ENCODE measurements at places on chromosomes 5 and 9.

- no peak for DNase-seq
Measured at GRCh38 chr9:8381601-8382000, 582.0 kb upstream of the DMAC1 start.

DNA sequence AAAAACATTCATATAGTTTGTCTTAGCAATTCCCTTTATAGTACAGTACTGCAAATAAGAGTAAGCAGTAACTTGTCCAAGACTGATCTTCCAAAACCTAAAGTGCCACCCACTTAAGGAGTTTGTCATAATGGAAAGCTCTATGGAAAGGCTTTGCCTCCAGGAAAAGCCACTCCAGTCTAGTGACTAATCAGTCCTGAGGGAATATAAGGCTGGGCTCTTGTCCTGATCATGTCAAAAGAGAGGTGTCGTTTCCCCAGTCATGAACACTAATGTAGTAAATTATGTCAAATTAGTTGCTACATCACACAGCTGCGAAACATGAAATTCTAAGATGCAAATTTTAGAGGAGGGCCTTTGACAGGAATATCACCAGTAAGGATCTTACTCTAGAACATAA lies 271.6 kb downstream of the GABRB2 start:
- no peak for DNase-seq

GRCh38 chr9:17906176-17906840 lies 327.4 kb downstream of the SH3GL2 start:
- DNase-seq = no peak

- DNase-seq = no peak
Measured at GRCh38 chr5:116343961-116344360, 230.7 kb downstream of the SEMA6A start.

- no peak for DNase-seq
Measured at GRCh38 chr5:81519217-81519905, 125.4 kb upstream of the ACOT12 start.

DNA sequence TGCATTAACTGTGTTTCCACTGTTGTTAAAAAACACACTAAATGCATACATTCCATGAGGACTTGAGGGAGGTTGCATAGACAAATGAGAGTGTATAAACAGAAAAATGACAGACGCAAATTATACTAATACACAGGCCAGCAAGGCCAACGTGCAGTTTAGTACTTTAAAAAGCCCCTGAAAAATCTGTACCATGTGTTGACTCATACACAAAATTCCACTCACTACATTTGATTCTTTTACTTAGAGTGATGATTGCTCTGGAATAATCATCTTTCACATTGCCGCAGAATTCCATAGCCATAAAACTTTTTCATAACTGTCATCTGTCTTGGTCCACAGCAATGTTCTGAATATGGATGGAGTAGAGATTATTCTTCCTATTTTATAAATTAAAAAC lies 215.7 kb downstream of the FAM114A2 start:
- DNase-seq = no peak

GRCh38 chr9:34520096-34520495 lies 2.7 kb downstream of the ENHO start:
- DNase-seq = no peak

GRCh38 chr5:157978061-157978460 lies 119.1 kb upstream of the CLINT1 start:
- no peak for DNase-seq

DNA sequence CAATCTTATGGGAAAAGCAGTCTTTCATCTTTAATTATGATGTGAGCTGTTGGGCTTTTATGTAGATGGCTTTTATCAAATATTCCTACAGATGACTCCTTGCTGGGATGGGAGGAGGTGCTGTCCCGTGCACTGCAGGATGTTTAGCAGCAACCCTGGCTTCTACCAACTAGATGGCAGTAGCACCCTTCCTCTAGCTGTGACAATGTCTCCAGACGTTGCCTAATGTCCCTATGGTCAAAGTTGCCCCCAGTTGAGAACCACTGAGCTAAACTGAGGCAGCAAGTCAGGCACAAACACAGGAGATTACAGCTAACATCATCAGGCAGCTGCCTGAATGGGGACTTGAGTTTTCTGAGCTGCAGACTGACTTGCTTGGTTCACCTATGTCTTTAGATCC lies 401.9 kb upstream of the PDE4D start:
- no peak for DNase-seq

GRCh38 chr5:19880458-19880857 lies 107.5 kb downstream of the CDH18 start:
- no peak for DNase-seq

DNA sequence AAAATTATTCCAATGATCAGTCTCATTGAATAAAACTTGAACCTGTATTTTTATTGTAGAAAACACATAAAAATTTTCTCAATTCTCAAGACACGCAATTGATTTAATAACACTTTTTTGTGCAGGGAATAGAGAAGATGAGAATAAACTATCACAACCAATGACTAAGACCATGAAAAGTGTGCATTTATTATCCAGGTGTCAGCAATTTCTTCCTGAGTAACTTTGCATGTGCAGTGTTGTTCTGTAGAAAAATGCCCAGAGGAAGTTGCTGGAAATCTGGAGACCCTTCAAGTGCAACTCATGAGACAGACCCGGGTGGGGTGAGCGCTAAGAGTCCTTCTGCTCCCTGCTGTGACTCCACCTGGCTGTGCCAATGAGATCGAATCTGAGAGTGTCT lies 405.7 kb downstream of the SEMA5A start:
- no peak for DNase-seq

DNA sequence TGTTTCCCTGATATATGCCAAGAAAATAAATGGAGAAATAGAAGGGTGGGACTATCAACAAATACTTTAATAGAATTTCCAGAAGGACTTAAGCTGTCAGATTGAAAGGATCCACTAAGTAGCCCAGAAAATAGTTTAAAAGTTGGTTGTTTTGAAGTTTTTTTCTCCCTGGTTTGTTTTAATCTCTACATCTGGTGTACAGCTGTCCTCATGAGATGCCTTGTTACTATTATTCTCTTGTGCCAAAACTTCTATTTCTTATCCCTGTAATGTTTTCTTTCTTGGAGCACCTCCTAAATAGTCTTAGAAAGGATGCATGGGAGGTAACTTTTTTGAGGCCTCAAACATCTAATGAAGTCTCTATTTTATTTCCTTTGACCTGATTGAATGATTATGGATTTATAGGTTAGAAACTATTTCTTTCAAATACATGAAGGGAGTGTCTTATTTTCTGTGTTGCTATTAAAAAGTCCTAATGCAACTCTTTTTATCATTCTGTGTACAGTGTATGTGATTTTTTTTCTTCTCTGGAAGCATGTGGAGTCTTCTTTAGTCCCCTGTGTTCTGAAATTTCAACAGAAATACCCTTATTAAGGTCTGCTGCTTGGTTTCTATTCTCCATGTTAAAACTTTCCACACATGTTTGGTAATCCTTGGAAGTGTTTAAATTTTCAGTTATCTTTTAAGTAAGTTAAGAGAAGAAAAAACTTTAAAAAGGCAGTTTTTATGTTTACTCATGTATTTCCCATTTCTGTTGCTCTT lies 140.0 kb upstream of the CDKN2B start:
- DNase-seq = no peak

DNA sequence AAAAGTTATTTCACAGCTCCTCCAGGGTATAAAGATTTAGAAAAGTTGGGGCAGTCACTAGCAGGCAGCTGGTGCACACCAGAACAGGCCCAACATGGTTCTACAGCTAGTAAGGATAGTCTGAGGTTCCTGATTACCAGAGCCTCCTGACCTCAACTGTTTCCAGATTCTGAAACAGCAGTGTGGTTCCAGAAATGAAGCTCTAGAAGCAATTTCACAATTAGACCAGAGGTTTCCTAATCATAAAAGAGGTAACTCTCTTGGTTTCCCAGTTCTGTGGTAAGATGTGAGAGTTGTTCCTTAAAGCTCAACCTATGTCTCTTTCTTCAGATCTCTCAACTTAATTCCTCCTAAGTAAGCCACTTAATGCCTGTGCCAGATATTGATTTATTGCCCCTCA lies 11.9 kb downstream of the AGTPBP1 start:
- DNase-seq = no peak

DNA sequence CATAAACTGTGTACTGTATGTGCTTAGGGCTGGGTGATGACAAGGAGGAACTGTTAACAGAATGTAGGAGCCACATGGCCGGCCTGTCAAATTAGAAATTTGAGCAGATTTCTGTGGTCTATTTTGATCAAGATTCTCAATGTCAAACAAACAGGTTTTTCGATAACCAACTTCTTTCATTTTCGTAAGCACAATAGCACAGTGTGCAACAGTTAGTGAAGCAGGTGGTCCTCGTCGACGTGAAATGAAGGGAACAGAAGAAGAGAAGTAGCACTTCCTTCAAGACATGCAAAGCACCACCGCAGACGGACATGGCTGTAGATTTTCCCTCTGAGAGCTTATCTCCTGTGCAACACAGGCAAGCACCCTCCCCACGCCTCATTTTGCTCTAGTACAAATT lies 252.1 kb downstream of the CRB2 start:
- no peak for DNase-seq

- no peak for DNase-seq
Measured at GRCh38 chr9:6889868-6890267, 132.1 kb downstream of the KDM4C start.

- DNase-seq = no peak
Measured at GRCh38 chr9:101536351-101536750, 2.7 kb downstream of the RNF20 start.

GRCh38 chr5:151089726-151090125 lies 8.9 kb upstream of the TNIP1 start:
- no peak for DNase-seq

DNA sequence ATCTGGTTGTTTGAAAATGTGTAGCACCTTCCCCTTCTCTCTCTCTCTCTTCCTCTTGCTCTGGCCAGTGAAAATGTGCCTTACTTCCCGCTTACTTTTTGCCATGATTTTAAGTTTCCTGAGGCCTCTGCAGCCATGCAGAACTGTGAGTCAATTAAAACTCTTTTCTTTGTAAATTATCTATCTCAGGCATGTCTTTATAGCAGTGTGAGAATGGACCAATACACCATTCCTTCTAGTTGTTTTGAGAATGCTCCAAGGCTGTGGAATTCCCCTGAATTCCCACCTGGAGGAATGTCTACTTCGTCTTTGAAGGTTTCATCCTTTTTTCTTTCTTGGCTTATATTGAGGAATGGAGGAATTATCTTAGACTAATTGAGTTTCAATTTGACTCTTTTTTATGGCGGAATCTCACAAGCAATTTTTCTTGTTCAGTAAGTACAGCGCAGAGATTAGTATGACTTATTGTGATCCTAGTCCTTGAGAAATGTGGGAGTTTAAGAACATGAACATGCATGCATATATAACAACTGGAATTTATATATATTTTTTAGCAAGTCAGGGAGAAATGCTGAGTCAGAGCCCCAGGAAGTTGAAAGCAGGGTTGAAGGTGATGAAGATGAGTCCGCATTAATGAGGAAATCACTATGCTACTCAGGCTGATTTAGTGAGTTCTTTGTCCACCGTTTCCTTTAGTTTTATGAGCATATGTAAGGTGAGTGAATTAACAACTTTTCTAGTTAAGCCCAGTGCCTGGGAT lies 488.1 kb upstream of the ADAMTS16 start:
- no peak for DNase-seq

DNA sequence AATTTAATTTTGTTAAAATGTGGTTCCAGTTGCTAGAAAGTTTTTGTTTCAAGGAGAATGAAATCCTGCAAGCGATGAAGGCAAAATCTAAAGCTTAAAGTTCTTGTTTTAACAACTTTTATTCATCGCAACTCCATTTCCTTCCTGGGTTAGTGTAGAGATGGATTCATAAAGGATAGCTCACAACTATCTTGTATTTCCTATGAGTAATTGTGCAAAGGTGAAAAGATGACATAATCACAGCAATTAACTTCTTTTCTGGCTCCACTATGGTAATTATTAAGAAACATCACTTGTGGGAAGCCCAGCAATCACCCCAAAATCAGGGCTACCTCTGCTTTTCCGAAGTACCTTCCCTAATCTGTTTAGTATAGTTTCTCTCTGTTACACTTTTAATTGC lies 80.8 kb upstream of the SEMA6A start:
- no peak for DNase-seq

GRCh38 chr9:101427358-101427757 lies 8.2 kb downstream of the ALDOB start:
- no peak for DNase-seq

DNA sequence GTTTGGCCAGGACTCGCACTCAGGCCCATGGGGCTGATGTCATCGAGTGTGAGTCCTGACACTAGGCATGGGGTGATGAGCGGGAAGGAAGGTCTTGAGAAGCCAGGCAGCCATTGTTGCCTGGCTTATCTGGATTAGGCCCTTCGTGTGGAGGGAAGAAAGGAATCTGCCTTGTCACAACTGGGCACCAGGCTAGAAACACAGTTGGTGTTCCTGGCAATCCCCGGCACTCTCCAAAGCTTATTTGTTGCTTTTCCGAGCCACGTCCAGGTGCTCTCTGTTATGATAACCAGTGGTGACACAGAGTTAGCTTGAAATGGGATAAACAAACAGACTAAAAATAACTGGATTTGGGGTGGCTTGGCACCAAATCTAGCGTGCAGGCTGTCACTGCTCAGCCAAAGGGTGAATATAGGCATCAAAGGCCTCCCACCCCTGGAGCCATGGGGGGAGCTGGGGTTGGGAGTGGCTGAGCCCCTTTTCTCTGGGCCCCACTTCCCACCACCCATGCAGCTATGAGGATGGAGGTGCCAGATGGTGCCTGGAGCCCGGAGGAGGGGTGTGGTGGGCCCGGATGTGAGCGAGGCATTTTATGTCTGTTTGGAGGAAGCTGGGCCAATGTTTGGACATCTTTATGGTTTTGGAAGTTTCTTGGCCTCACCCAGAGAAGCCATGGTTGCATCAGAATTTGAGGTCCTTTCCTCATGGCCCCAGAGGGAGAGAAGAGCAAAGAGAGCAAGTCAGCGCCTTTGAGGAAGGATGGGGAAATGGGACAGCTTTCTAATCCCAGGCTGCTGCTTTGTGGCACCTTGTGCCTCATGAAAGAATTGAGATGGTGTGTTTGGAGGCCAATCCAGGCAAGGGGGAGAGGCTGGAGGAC lies 98.0 kb upstream of the PITX1 start:
- no peak for DNase-seq

DNA sequence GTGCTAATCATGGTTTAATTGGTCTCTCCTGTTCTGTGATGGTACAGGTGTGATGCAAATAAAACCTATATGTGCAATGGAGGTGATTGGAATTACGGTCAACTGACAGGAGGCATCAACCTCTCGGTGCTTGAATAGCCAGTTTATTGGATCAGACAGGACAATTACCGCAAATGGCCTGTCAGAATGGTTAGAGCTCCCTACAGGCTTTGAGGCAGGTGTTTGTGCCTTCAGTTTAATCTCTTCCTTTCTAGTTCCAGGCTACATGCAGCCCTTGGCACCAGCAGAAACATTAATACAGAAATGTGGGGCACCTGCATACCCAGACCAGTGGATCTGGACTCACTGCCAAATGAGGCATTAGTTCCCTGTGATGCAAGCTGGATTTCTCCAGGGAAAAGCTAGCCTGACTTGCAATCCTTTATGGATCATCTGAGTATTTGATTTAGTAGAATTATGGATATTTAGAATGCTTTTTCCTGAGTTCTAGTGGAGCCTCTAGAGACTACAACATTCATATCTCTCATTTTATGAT lies 128.6 kb downstream of the MAT2B start:
- no peak for DNase-seq

GRCh38 chr5:58970766-58971165 lies 387.9 kb downstream of the RAB3C start:
- DNase-seq = no peak

- DNase-seq = no peak
Measured at GRCh38 chr9:127728808-127729207, 6.3 kb downstream of the TOR2A start.

GRCh38 chr9:19485193-19485592 lies 76.4 kb downstream of the ACER2 start:
- no peak for DNase-seq
